SK-N-SH (cell line): ENCODE measurements at places on chromosomes 2 and 18.
A peak's percentile ranks its signal among the peaks of the same experiment; 100 is the strongest.

GRCh38 chr2:108594982-108595464 is 60.8 kb downstream of the LIMS1 start:
- no peaks in the 10 kb centered on the region for H3K27me3 ChIP-seq
- peaks cover 10% of the 10 kb centered on the region for H3K4me1 ChIP-seq
- H3K4me3 ChIP-seq: no peak overlapping the region
- H3K36me3 ChIP-seq: no peaks in the 10 kb centered on the region
- H3K27ac ChIP-seq: peak overlapping the region; percentile 99

- H3K4me3 ChIP-seq: no peak overlapping the region
- H3K4me1 ChIP-seq: peaks cover 2% of the 10 kb centered on the region; the same call in 1 of the 2 replicates
- no peak for DNase-seq
- H3K27me3 ChIP-seq: no peaks in the 10 kb centered on the region
Observed at GRCh38 chr2:69196327-69197117, 183.5 kb downstream of the ANTXR1 start.

DNA sequence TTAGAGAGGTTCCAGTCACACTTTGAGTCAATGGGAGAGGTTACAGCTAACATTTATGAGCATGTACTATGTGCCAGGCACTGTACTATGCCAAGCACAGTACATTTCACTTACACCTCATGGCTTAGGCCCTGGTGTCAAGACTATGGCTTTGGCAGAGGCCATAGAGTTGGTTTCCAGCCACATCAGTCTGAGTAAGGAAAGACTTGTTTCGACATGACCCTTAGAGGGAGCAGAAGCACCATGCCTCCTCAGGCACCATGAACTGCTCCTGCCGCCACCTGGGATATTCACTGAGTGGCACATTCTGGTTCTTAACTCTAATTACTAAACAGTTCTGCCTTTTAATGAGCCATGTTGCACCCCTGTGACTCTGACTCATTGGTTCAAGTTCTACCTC is 12.7 kb downstream of the DGUOK start:
- peaks cover 36% of the 10 kb centered on the region for H3K36me3 ChIP-seq
- no peaks in the 10 kb centered on the region for H3K27me3 ChIP-seq
- peak overlapping the region; percentile 58 for H3K27ac ChIP-seq
- no peak overlapping the region for H3K4me3 ChIP-seq
- DNase-seq: no peak

GRCh38 chr2:31049264-31049663 is 89.0 kb downstream of the GALNT14 start:
- DNase-seq: no peak
- no peak overlapping the region for H3K4me3 ChIP-seq
- H3K27ac ChIP-seq: no peak overlapping the region
- no peaks in the 10 kb centered on the region for H3K27me3 ChIP-seq
- no peaks in the 10 kb centered on the region for H3K36me3 ChIP-seq
- peaks cover 4% of the 10 kb centered on the region; the same call in 1 of the 2 replicates for H3K4me1 ChIP-seq

GRCh38 chr2:230924470-230925341 is at the start of gene GPR55:
Gene GPR55 (minus strand): TSS chr2:230925242. CDS start chr2:230910962, 14,280 bp downstream.
- H3K4me3 ChIP-seq: no peak within 1 kb of the TSS
- DNase-seq: no peak
- no peaks in the 10 kb centered on the region; the same call in none of the 2 replicates for H3K27me3 ChIP-seq
